ENCODE measurements at places on chromosomes 2 and 18.

DNA sequence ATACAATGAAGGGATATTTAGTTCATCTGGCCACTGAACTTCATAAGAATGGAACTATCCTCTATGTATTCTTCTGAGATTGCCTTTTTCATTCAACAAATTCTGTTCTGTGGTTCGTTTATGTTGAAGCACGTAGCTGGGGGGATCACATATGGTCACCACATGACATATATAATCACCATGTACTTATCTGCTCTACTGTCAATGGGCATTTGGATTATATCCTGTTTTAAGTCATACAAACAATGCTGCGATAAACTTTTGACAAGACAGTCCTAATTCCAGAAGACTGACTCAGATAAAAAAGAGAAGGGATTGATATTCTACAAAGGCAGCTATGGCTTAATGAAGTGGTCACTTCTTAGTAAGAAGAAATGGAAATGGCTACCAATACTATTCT lies 116.0 kb upstream of the CCDC195 start:
- no peak overlapping the region for H3K4me3 ChIP-seq
- no peak overlapping the region for H3K27ac ChIP-seq
- DNase-seq: no peak
- H3K4me1 ChIP-seq: no peaks in the 10 kb centered on the region

DNA sequence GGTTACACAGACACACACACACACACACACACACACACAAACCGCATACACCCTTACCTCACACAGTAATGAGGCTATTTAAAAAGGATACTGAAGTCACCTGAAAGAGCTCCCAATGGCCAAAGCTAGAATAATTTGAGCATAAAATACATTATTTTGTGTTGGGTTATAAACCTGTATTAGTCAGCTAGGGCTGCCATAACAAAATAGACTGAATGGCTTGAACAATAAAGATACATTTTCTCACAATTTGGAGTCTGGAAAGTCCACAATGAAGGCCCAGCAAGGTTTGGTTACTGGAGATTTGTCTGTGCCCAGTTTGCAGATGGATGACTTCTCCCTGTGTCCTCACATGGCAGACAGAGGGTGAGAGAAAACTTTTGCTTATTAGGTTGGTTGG lies 605.4 kb upstream of the REG3G start:
- no peaks in the 10 kb centered on the region for H3K36me3 ChIP-seq
- no peaks in the 10 kb centered on the region for H3K27me3 ChIP-seq
- H3K27ac ChIP-seq: no peak overlapping the region
- no peaks in the 10 kb centered on the region for H3K4me1 ChIP-seq
- no peak for DNase-seq

DNA sequence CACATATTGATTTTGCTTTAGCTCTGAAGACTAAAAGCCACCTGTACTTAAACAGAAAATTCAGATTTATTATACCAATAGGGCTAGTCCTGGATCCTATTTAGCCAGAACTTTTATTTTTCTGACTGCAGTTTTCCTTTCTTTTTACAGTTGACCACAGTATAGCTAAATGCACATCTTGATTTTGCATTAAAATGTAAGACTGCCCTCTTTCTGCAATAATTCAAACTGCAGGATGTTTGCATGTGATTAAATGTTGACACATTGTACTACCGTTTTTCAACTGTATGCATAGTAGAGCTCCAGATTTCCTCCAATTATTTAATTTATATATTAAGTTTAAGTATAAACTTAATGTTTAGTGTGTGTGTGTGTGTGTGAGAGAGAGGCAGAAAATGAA lies 1262.9 kb downstream of the SUCLG1 start:
- H3K27ac ChIP-seq: no peak overlapping the region
- H3K36me3 ChIP-seq: no peaks in the 10 kb centered on the region
- H3K27me3 ChIP-seq: no peaks in the 10 kb centered on the region
- no peak for DNase-seq

- H3K4me1 ChIP-seq: peaks cover 23% of the 10 kb centered on the region
- H3K27me3 ChIP-seq: no peaks in the 10 kb centered on the region
- DNase-seq: no peak
- H3K27ac ChIP-seq: no peak overlapping the region
- H3K36me3 ChIP-seq: peaks cover 5% of the 10 kb centered on the region
- no peak overlapping the region for H3K4me3 ChIP-seq
Observed at GRCh38 chr2:102315921-102316320, 4.6 kb downstream of the IL1RL1 start.

DNA sequence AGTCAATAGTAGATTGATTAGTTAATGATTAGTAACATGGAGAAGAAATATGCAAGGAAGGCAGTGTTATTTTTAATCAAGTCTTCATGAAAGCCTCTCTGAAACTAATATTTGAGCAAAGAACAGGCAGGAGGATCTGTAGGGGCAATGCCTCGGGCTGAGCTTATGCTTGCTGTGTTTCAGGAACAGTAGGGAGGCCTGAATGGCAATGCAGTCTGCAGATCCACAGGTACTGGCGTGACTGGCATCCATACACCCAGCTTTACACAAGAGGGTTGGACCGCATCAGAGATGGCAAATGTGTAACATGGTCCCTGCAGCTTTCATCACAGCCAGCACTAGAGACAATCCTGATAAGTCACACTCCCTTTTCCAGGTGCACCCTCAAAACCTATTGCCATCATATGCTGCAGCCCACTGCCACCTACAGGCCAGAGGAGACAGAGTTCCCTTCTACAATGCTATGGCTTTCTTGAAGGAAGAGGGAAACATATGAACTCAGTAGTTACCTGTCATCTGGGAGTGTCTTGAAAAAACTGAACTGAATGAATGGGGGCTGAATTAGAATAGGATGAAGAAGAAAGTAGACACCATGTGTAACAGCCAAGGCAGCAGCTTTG lies 582.4 kb upstream of the RAB6C start:
- H3K4me3 ChIP-seq: no peak overlapping the region
- no peak overlapping the region for H3K27ac ChIP-seq
- H3K36me3 ChIP-seq: no peaks in the 10 kb centered on the region

- peak; percentile 5 for DNase-seq
- no peaks in the 10 kb centered on the region for H3K4me1 ChIP-seq
- H3K4me3 ChIP-seq: no peak overlapping the region
- no peaks in the 10 kb centered on the region for H3K36me3 ChIP-seq
Observed at GRCh38 chr18:75346671-75347070, 80.8 kb downstream of the SMIM21 start.

DNA sequence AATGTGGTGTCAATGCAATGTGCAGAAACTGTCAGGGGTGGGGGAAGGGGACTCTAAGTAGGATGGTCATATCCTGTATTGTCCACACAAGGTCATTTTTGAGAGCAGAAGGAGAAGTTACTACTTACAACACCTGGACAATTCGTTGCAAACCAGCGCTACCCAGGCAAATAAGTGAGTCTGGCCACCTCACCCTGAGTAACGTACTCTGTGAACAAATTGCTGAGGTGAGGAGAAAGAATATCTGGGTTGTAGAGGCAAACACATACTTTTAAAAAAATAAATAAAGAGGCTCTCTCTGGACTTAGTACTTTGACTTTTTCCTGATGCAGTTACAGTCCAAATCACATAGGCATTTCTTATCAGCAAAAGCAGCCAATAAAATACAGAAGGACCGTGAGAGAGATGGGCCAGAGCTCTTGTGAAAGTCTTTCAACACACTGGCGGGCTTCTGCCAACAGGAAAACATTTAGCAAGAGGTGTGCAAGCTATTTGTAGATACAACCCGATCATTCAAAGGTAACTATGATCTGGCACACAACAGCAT lies 268.2 kb upstream of the ID2 start:
- H3K27ac ChIP-seq: no peak overlapping the region
- H3K36me3 ChIP-seq: no peaks in the 10 kb centered on the region
- peaks cover 12% of the 10 kb centered on the region for H3K27me3 ChIP-seq
- peaks cover 15% of the 10 kb centered on the region for H3K4me1 ChIP-seq
- no peak for DNase-seq

Data from activated CD8-positive, alpha-beta T cell treated with anti-CD3 and anti-CD28 coated beads, Interleukin-2, amount 10 ng/mL, durations not matched to agents 7 days and 5 days (primary cell).